ENCODE measurements at places on chromosomes 4 and X. TPM values are rescaled to one million over a fixed set of nuclear protein-coding genes. Genes with fewer than 3 reads are reported as not detected.

DNA sequence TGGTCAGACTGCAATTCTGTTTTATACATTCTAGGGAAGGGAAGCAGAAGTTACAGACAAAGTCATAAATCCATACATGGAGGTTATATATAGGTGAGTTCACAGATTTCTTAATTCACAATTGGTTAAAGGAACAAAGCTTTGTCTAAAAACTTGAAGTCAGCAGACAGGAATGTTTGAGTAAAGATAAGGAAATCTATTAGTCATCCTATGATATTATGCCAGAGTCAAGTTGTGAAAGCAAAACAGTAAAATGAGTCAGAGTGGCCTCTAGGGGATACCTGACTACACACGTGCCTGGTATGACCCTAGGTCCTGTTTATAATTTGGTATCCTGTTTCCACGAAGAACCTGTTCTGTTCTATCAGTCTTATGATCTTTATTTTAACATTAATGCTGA lies 31.5 kb downstream of the ACTRT1 start:
- H3K4me3 ChIP-seq, result no peak overlapping the region
- DNase-seq, result no peak
- H3K27ac ChIP-seq, result no peak overlapping the region
- no peaks in the 10 kb centered on the region for H3K36me3 ChIP-seq
- H3K4me1 ChIP-seq, result no peaks in the 10 kb centered on the region

DNA sequence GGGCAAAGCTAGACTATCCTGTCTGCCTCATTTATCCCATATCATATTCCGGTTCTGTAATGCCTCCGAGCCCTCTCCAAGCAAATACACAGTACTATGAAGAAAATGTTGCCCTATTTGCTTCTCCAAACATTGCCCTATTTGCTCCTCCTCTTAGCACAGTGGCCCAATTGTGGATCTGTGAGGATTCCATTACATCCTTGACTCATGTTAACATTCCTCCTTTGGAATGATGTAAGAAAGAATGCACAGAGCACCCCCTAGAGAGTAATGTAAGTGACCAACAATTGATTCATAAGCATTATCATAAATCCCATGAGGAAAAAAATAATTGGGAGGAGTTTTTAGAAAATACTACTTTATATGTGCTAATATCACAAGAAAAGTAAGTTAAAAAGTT lies 11.3 kb upstream of the BTC start:
- no peaks in the 10 kb centered on the region for H3K4me1 ChIP-seq
- peaks cover 3% of the 10 kb centered on the region for H3K27me3 ChIP-seq
- H3K27ac ChIP-seq, result no peak overlapping the region
- H3K36me3 ChIP-seq, result no peaks in the 10 kb centered on the region

- peaks cover 2% of the 10 kb centered on the region for H3K36me3 ChIP-seq
- no peaks in the 10 kb centered on the region for H3K27me3 ChIP-seq
- DNase-seq, result no peak
- peaks cover 11% of the 10 kb centered on the region for H3K4me1 ChIP-seq
- H3K27ac ChIP-seq, result no peak overlapping the region
Observed at GRCh38 chr4:139872274-139872673, 206.7 kb downstream of the MGST2 start.

DNA sequence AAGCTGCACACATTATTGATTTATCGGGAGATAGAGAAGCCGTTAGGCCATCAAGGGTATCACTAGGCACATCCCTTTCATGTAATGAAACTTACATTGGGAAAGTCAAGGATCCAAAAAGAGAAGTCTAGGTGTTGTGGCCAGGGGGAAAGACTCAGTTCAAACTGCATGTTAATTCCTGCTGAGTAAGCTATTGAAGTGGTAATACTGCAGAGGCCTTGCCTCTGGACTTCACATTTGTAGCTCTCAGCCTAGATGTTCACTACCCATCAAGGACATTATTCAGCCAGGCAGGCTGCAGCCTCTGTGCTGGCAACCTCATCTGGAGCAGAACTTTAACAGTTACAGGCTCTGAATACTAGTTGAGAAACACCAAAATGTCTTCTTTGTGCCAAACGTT lies 2094.5 kb upstream of the AGA start:
- DNase-seq, result no peak
- no peaks in the 10 kb centered on the region for H3K4me1 ChIP-seq
- H3K4me3 ChIP-seq, result no peak overlapping the region
- H3K27me3 ChIP-seq, result no peaks in the 10 kb centered on the region

GRCh38 chr4:83118869-83119268 lies 4.3 kb upstream of the PLAC8 start:
- no peak overlapping the region for H3K4me3 ChIP-seq
- peaks cover 24% of the 10 kb centered on the region for H3K4me1 ChIP-seq
- no peak for DNase-seq
- H3K36me3 ChIP-seq, result peaks cover 18% of the 10 kb centered on the region
- H3K27me3 ChIP-seq, result no peaks in the 10 kb centered on the region

DNA sequence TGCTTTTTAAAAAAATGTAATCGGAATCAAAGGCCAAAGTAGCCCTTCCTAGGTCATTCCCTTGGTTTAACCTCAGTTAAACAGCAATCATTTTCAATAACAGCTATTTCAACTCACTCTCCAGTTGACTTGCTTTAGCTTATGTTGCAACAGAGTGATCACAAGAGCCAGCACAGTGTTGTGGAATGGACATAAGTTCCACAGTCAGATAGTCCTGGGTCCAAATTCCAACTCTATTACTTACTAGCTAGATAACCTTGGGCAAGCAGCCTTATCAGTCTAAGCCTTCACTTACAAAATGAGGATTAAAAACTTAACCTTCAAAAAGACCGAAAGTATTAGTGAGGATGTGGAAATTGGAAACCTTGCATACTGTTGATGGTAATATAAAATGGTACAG lies 9.2 kb upstream of the GPC3 start:
- DNase-seq, result no peak
- H3K27ac ChIP-seq, result no peak overlapping the region
- no peaks in the 10 kb centered on the region for H3K4me1 ChIP-seq
- H3K4me3 ChIP-seq, result no peak overlapping the region

- H3K27me3 ChIP-seq, result no peaks in the 10 kb centered on the region
- H3K4me3 ChIP-seq, result peak within 1 kb of the TSS; percentile 89
- peak within 1 kb of the TSS; percentile 93 for H3K27ac ChIP-seq
- DNase-seq, result peak; percentile 86
- H3K36me3 ChIP-seq, result peaks cover 10% of the 10 kb centered on the region
Observed at GRCh38 chrX:53686151-53686885, at the start of gene HUWE1. TSS of gene HUWE1 (minus strand) at chrX:53686719. CDS start at chrX:53654107, 32,612 bp downstream.

The CT45A5 gene
- not detected for total RNA-seq

The CMC4 gene
- total RNA-seq, result 7.5 TPM
